NCI-H1417 (cell line): ENCODE measurements at places on chromosomes 3 and 15.
A peak's percentile ranks its signal among the peaks of the same experiment; 100 is the strongest.

- no peak for DNase-seq
Measured at GRCh38 chr3:142337994-142338393, 109.8 kb downstream of the XRN1 start.

DNA sequence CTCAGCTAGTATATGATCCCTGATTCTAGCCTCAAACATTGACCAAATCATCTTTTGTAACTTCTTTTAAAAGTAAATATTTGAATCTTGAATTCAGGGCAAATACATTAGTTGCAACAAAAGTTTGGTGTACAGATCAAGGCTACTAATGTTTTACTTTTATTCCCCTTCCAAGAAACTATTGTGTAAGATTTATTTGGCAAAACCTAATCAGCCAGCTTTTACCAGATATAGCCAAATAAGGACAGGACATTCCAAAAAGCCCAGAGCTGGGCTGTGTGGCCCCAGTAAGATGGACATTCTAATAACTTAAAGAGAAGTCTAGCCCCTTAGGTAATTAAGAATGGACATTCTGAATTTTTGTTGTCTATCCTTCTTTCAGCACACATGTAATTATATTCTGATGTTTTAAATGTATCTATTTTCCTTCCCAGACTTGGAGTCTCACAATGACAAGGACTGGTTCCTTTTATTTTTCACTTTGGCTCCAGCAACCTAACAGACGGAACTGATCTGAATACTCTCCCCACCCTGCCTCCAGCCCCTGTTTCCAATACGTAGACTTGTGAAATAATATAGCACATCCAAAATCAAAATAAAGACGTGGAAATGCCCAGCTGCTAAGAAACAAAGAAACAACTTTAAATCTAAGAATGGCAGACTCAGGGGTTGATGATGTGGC, 48.1 kb downstream of the STARD5 start:
- DNase-seq: no peak

DNA sequence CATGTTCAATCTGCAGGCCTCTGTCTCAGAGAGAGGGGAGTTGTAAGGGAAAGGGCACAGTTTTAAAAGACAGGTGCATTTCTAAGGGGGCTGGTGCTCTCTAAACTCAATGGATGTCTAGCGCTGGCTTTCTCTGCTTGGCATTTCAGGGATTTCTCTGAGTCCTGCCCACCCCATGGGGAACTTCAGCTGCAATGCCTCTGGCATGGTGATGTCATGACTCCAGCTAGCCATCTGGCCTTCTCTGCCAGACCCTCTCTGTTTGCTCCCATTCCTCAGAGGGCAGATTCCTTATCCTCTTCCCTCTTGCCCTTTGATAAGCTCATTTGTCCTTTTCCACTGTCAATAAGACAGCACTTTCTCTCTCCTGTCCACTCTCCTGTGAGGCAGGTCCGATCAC, 40.8 kb downstream of the RPLP1 start:
- no peak for DNase-seq

DNA sequence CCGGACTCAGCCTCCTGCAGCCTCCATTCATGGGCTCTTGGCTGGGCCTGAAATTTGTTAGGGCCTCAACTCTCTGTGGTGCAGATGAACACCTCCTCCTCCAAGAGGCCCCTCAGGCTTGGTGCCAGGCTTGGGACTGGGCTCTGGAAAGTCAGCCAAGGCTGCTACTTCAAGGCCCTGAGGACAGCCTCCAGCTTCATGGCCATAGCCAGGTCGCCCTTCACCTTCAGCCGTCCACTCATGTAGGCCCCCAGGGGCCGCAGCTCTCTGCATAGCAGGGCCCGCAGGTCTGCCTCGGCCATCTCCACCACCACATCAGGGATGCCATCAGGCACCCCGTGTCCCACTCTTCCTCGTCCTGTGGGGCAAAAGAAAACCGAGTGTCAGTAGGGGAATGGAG, 8.3 kb downstream of the STOML1 start:
- no peak for DNase-seq

DNA sequence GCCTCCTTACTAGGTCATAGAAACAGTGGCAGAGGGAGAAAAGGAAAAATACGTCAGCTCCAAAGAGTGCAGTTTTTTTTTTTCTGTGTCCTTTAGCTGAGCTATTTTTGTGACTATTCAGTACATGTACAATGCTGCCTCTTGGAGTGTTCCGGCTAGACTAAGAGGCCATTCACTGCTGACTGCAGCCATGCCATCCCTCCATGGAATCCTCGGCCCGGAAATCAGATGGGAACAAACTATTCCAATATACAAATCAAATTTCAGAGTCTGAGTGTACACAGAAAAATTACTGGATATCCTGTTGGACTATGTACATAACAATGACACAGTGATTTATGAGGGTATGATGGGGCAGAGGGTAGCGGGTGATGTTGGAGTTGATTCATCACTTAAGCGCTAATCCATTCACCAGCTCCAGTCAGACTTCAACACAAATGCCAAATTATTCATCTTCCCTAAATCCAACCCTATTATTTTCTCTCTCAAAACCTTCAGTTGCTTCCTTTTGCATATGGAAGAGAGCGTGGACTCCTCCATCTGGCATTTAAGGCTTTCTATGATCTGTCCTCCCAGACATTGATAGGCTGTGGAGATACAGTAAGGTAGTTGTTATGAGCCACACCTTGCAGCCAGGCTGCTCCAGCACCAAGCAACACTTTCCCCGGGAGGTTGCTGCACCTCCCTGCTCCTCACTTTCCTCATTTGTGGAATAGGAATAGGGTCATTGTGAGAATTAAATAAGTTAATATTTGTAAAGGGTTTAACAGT, 109.1 kb downstream of the LPP start:
- DNase-seq: peak; percentile 27

DNA sequence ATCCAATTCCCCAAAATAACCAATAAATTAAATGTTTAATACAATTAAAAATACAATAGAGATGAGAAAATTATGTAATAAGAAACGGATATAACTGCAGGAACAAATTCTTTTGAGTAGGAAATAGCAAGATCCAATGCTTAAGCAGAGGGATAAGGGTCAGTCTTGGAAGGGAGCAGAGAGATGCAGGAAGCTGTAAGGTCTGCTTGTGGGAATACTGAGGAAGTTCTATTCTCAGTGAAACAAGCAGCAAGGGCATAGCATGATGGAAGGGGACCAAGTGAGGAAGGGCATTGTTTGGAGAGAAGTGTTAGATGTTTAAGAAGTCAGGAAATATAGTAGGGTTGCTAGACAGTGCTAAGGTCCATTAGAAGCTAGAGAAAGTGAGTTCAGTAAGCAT, 409.0 kb downstream of the TBC1D5 start:
- DNase-seq: no peak

GRCh38 chr15:64847876-64848716, 6.4 kb downstream of the PLEKHO2 start:
- no peak for DNase-seq

- DNase-seq: no peak
Measured at GRCh38 chr15:33197636-33198035, 3.1 kb upstream of the FMN1 start.

DNA sequence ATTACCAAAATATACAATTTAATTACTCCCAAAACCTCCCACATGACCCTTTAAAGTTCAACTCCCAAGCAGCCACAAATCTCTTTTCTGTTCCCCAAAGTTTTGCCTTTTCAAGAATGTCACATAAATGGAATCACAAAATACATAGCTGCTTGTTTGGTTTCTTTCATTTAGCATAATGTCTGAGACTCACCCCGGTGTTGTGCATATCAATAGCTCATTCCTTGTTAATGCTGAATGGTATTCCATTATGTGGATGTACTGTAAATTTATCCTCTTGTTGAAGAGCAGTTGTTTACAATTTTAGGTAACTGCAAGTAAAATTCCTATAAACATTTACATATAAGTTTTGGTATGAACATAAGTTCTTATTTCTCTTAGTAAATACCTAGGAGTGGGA, 15.5 kb downstream of the NAA50 start:
- no peak for DNase-seq

GRCh38 chr3:190260301-190260700, 61.9 kb downstream of the CLDN1 start:
- DNase-seq: no peak

DNA sequence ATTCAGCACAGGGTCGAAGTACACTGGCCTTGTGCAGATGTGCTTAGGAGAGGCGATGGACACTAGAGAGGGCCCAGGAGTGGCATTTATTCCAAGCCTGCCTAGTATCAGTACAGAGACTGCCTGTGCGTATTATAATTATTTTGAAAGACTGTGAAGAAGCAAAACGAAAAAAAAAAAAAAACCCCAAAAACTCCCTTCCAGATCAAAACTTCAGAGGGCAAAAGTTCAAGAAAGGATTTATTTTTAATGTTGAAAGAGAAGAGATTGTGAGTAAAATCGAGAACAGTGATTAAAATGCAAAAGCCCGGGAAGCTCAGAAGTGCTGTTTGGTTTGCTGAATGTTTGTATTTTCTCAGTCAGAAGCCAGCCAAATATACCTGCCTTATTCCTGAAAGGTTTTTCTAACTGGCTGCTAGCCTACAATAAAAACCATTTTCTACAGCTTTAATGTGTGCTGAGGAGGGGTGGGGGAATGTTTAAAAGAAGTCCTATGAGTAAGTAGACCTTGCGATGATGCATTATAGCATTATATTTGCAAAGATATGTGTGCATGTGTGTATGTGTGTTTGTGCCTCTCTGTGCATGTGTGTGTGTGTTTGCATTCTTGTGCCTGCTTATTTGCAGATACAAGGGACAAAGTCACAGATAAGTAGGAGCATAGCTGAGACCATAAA, 19.3 kb upstream of the LZTFL1 start:
- no peak for DNase-seq

GRCh38 chr3:156424758-156425157, 130.2 kb downstream of the SSR3 start:
- peak; percentile 50 for DNase-seq

- DNase-seq: no peak
Measured at GRCh38 chr15:46343196-46343935, 708.5 kb downstream of the SQOR start.

DNA sequence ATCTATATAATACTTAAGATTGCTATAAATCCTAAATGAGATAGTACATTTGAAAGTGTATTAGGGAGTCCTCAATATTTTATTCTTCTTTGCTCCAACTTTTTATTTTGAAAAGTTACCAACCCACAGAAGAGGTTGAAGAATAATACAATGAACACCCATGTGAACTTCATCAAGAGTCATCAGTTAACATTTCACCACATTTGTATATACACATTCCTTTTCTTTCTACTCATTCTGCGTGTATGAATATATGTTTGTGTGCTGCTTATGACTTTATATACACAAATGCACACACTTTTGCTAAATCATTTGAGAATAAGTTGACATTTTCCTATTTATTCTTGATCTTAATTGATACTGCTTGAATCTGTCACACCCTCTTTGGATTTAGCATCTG, 193.3 kb upstream of the CGNL1 start:
- DNase-seq: no peak

- DNase-seq: no peak
Measured at GRCh38 chr3:17515445-17516234, 226.8 kb downstream of the TBC1D5 start.

DNA sequence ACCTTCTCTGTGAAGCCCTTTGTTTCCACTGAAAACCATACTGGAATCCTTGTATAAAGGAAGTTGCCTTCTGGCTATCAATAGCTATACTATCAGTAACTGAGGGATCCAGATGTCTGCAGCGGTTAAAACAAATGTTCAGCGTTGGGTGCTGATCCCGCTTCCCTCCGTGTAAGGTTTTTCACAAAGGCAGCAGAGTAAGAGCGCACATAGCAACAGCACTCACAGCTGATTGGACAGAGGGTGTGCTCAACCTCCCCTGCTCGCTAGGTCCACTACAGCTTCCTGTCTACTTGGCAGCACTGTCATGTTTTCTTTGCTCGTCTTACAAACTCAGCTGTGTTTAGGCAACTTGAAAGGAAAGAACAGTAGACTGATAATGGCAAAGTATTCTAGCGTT, 27.3 kb downstream of the ATOSA start:
- peak; percentile 82 for DNase-seq

DNA sequence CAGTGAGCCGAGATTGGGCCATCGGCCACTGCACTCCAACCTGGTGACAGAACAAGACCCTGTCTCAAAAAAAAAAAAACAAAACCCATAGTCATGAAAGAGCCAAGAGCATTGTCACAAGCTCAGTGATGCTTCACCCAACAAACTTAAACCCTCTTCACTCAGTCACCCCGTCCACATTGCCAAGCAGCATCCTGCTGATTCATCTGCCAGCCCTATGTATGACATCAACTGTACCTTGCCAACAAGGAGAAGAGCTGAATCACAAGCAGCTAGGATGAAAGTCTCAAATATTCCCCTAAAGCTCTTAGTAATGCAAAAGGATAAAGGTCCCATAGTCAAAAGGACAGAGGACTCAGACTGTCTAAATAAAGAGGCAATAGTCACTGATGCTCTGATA, 90.0 kb downstream of the ANO10 start:
- no peak for DNase-seq

GRCh38 chr15:75199357-75199940, 2.2 kb upstream of the C15orf39 start:
- no peak for DNase-seq

DNA sequence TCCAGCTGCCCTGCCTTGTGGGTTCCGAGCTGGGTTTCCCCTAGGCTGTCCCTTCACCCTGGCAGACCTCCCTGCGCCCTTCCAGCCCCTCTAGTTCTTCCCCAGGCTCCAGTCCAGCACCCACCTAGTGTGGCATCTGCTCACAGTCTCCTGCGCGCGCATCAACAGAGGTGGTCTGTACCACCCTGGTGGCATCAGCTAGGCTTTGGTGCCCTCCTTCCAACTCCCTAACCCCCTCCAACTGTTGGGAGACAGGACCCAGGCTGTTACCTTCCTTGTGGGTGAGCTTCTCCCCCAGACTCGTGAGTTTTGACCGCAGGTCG, 8.0 kb downstream of the CALML4 start:
- DNase-seq: no peak

- DNase-seq: peak; percentile 21
Measured at GRCh38 chr15:80977627-80978036, 12.0 kb downstream of the MESD start.

DNA sequence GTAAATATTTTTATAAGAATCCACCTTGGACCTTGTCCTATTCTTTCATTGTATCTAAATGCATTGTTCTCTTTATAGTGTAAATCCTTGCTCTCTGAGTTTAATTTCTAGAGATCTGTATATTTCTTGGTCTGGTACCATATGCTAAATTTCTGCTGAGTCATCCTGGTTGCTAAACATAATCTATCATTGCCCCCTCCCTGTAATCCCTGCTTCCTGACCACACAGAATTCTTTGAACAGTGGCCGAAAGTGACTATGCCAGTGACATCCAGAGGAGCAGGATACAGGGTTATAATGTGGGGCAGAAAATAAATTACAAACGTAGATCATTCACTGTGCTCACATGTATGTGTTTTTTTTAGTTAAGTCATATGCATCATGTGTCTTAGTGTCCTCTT, 143.1 kb downstream of the DIPK2A start:
- no peak for DNase-seq

- no peak for DNase-seq
Measured at GRCh38 chr3:66403323-66403990, 97.4 kb downstream of the LRIG1 start.

- DNase-seq: no peak
Measured at GRCh38 chr3:87822563-87822962, 236.2 kb downstream of the CGGBP1 start.
